ENCODE measurements at places on chromosomes 3 and 15. TPM values are rescaled to one million over a fixed set of nuclear protein-coding genes. Genes with fewer than 3 reads are reported as not detected.

DNA sequence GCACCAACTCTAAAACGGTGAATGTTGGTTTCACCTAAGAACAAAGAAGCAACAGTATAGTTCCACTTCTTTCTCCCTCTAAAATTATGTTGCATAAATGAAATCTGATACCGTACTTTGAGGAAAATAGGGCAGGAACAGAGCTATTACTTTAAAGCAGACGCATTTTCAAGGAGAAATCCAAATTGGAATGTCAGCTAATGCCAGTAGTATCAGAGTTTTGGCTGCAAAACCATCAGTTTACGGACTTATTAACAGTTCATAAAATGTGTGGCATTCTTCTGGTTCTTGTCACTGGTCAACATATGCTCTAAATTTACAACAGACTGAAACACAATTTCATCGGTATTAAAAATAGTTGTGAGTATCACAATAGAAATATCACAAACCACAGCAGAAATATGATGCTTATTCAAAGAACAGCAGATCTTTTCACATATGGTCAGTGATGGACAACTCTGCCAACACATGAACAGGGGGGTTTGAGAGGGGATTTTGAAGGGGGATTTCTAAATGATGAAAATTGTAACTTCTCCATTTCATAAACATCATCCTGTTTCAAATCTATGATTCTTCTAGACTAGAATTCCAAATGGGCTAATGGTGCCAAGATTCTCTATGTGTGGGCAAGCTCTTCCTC is 38.7 kb upstream of the ROBO2 start:
- peak; percentile 28 for DNase-seq
- no peaks in the 10 kb centered on the region for H3K27me3 ChIP-seq
- H3K36me3 ChIP-seq, result no peaks in the 10 kb centered on the region

DNA sequence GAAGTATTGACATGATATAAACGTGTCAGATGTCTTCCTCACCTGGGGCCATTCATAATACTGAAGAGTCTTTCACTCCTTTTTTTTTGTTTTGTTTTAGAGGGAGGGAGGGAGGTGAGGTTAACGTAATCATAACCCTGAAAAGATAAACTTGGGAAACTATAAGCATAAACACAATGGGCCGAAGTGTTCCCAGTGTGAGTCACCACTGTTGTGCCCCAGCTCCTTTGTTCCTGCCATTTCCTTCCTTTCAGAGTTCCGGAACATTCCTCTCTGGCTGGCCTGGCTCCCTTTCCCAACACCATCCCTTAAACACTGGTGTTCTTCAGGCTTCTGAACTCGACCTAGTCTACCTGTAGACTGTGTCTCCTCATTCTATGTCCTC is 18.6 kb downstream of the PLD1 start:
- H3K27me3 ChIP-seq, result no peaks in the 10 kb centered on the region
- H3K4me1 ChIP-seq, result peaks cover 2% of the 10 kb centered on the region
- H3K36me3 ChIP-seq, result no peaks in the 10 kb centered on the region
- H3K4me3 ChIP-seq, result no peak overlapping the region
- H3K27ac ChIP-seq, result no peak overlapping the region

GRCh38 chr3:101779822-101780381 is 891 bp downstream of the NXPE3 start:
- DNase-seq, result peak; percentile 11
- peaks cover 5% of the 10 kb centered on the region for H3K4me1 ChIP-seq
- H3K4me3 ChIP-seq, result peak overlapping the region; percentile 79
- peak overlapping the region; percentile 40 for H3K27ac ChIP-seq
- H3K27me3 ChIP-seq, result no peaks in the 10 kb centered on the region

DNA sequence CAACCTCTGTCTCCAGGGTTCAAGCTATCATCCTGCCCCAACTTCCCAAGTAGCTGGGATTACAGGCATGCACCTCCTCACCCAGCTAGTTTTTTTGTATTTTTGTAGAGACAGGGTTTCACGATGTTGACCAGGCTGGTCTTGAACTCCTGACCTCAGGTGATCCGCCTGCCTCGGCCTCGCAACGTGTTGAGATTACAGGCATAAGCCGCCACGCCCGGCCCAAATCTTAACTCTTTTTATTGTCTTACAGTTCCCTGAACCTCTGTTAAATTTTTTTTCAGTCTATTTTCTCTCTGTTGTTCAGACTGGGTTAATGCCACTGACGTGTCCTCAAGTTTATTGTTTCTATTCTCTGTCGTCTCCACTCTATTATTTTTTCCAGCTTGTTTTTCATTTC is 115.8 kb upstream of the UBE3A start:
- no peaks in the 10 kb centered on the region for H3K36me3 ChIP-seq
- no peaks in the 10 kb centered on the region for H3K27me3 ChIP-seq
- no peak overlapping the region for H3K4me3 ChIP-seq
- no peaks in the 10 kb centered on the region for H3K4me1 ChIP-seq
- H3K27ac ChIP-seq, result no peak overlapping the region

DNA sequence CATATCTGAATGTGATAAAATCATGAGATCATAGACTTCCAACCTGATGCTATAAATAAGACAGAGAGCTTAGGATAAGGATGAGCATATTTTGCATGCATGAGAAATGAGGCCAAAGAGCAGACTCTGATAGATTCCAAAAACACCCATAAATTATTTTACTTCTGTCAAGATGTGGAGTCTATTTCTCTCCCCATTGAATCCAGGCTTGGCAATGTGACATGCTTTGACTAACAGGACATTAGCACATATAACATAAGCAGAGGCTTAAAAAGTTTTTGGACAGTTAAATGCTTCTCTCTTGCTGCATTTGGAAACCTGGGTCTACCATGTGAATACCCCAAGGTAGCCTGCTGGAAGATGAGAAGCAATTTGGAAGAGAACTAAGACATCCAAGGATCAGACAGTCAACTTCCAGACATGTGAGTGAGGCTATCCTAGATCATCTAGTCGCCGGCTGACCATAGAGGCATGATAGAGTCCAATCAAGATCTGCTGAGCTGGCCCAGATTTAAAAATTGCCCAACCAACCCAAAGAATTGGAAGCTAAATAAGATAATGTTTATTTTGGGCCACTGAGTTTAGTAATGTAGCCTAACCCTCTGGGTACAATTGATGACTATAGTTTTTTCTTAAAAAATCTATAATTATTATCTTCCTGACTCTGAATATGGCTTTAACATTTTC is 30.3 kb downstream of the MYLK start:
- DNase-seq, result no peak
- no peak overlapping the region for H3K27ac ChIP-seq
- H3K4me1 ChIP-seq, result no peaks in the 10 kb centered on the region

GRCh38 chr3:15326037-15326436 is 6.3 kb downstream of the SH3BP5 start:
- no peaks in the 10 kb centered on the region for H3K27me3 ChIP-seq
- peaks cover 2% of the 10 kb centered on the region for H3K4me1 ChIP-seq
- no peak overlapping the region for H3K27ac ChIP-seq
- H3K36me3 ChIP-seq, result no peaks in the 10 kb centered on the region
- DNase-seq, result no peak

Gene CFAP20DC
- total RNA-seq, result 3.8 TPM

DNA sequence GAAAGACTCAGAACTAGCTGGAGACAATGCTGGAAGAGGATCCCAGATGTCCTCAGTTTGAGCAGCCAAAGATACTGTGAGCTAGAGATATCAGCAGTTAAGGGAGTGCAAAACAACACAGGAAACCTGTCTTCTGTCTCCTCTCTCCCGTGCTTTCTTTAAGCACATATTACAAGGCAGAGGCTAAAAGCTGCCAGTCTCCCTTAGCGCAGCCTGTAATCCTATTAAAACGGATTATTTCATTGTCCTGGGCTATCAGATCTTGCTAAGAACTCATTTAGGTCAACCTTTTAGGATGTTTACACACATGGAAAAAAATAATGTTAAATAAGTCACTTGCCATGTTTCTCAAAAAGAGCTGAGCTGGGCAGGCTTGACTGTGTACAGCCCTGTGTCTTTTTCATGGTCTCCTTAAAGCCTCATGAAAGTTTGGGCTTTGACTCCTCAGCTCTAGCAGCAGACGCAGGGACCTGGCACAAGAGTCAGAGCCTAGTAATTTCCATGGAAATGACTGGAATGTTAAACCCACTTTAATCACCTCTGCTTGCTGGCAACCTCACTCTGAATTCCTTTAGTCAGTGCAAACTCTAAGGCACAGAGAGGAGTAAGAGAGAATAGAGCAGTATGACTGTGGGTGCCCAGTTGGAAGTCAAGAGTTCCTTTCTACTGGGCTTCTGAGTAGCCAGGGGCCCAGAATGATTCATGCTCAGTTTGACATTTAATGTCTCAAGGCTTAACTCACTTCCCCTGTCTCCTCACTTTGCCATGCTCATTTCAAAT is 491.9 kb downstream of the NTRK3 start:
- H3K27me3 ChIP-seq, result no peaks in the 10 kb centered on the region
- no peak overlapping the region for H3K4me3 ChIP-seq
- no peaks in the 10 kb centered on the region for H3K36me3 ChIP-seq
- no peak overlapping the region for H3K27ac ChIP-seq
- no peaks in the 10 kb centered on the region for H3K4me1 ChIP-seq
- no peak for DNase-seq

- H3K27me3 ChIP-seq, result peaks cover 6% of the 10 kb centered on the region
- DNase-seq, result no peak
- peak overlapping the region; percentile 54 for H3K27ac ChIP-seq
- peak overlapping the region; percentile 48 for H3K4me3 ChIP-seq
- no peaks in the 10 kb centered on the region for H3K4me1 ChIP-seq
These were observed 806 bp downstream of the KLHL25 start for GRCh38 chr15:85793641-85794597.

DNA sequence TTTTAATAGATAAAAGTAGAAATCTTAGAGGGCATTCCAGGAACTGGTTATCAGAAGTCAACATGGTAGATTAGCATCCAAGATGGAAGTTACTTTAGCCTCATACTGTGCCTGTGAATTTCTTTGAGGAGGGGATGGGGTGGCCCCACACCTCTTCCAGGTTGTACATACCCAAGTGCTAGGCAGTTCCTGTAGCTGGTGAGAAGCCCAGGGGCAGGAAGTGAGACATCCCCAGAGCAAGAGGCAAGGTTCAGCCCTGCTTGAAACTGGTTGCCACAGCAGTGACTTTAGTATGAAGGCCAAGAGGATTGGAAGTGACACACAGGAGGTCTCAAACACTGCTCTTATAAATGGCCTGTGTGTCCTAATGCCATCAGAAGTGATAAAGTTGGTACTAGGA is 11.9 kb downstream of the GTPBP8 start:
- no peak for DNase-seq
- H3K4me3 ChIP-seq, result no peak overlapping the region
- H3K27ac ChIP-seq, result no peak overlapping the region
- peaks cover 6% of the 10 kb centered on the region for H3K36me3 ChIP-seq

- H3K36me3 ChIP-seq, result no peaks in the 10 kb centered on the region
- no peak for DNase-seq
- no peak overlapping the region for H3K27ac ChIP-seq
- H3K4me1 ChIP-seq, result no peaks in the 10 kb centered on the region
These were observed 13.1 kb upstream of the OSBPL11 start for GRCh38 chr3:125608419-125608818.

- no peaks in the 10 kb centered on the region for H3K36me3 ChIP-seq
- H3K27me3 ChIP-seq, result no peaks in the 10 kb centered on the region
- H3K27ac ChIP-seq, result peak overlapping the region; percentile 91
- peak overlapping the region; percentile 85 for H3K4me3 ChIP-seq
- peaks cover 8% of the 10 kb centered on the region for H3K4me1 ChIP-seq
These were observed 436 bp downstream of the ADPGK start for GRCh38 chr15:72783004-72783639.
